ENCODE measurements at places on chromosomes 4 and X.

DNA sequence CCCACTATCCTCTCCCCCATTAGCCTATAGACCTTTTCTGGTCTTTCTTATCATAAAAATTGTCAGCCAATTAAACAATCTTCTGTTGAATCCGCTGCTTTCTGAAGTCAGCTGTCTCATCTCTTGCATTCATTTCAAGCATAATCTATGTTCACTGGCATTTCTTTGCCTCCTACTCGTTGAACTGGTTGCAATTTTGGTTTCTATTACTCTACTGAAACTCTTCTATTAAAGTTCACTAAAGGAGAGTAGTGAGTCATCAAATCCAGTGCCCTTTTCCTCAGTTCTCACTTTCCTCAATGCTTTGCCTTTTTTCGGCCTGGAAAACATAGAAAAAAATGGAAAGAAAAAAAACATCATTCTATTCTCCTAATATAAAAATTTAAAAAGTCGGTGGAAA lies 23.9 kb upstream of the CXCL13 start:
- DNase-seq = no peak

DNA sequence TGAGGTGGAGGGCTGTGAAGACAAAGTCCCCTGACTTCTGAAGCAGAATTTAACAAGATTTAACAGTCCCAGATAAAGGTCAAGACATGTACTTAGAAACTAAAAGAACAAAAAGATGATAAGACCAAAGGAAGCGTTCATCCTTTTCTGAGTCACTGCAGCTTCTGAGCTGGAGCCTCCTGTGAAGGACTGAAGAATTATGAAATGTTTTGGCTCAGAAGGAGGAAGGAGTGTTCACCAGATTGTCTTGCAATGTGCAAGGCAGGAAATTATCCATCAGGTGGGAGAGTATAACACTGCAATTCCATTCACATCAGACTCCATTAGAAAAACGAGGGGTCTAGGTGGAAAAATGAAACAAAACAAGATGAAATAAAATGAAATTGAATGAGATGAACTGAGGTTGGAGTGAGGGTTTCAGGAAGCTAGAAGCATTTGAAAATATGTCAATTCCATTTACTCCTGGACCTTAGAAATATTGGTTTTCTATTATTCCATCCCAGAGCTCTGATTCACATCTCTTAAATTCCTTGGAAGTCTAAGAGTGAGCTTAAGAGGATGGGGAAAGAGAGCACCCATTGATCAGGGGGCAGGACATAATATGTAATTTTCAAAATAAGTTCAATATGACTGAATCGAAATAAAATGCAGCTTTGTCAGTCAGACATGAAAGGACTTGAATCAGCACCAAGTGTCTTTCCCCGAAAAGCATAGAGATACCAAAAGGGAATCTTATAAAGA lies 186.1 kb upstream of the LNX1 start:
- no peak for DNase-seq

- no peak for DNase-seq
Measured at GRCh38 chrX:115535421-115535820, 25.6 kb upstream of the PLS3 start.

DNA sequence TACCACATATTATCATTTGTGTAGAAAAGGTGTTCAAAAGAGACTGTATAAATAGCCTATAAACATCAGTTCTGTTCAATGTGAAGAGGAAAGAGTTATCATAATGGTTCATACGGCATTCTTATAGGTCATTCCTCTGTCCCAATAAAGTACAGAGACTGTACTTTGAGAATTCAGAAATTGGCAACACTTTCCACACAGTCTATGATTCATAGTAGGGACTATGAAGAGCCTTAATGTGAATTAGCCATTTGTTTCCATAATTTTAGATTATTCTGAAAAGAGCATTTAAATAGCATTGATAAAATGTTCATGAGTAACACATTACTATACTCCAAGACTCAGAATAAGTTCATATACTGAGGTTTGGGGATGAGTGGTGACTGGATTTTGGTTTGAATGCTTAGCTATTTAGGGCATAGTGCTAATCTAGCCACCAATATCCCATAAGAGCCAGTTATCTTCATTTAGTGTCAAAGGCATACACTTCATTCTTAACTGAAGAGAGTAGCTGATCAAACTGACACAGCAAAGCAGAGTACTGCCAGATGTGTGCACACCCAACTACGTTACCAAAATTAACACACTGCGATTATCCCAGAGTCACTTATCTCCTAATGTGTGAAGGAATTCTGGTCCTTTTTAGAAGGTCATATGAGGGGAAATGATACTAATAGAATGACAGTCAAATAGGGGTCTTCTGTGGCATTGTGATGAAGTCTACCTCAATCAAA lies 10.2 kb downstream of the ANK2 start:
- DNase-seq = no peak

DNA sequence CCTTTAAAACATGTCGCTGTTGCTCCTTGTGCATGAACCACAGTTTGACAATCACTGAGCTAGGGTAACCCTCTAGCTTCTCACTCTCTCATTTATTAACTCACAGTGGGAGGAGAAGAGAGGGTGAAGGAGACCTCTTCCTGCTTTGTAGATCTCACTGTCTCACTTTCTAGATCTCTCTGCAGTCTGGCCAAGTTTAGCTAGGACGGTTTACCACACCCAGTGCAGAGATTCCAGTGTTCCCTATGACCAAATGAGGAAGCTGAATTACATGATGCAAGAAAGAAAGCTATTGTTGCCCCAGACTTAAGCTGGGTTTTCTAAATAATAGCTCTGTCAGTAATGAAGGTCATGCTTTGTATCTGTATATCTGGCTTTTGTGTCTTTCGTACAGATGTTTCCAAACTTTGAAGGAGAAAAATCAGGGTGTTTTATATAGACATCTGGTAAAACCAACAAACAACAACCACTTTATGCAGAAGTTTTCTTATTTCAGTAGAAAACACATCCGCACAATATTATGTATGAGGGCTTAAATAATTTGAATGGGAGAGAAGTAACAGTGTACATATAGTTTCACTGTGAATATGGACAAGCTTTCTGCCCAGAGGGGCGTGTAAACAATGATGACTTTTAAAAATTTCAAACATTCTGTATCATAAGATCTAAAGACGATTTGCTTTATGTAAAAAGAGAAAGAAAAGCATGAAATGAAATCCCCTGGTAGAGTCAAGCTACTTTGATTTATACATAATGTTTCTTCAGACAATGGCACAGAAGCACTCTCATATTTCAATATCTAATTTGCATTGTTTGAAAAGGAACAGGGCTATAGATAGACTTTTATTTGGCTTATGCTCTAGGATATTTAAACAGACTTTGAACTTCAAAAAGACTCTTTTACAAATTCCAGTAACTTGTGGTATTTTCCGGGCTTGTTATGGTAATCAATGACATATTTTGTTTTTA lies 582.3 kb downstream of the FSTL5 start:
- DNase-seq = no peak

DNA sequence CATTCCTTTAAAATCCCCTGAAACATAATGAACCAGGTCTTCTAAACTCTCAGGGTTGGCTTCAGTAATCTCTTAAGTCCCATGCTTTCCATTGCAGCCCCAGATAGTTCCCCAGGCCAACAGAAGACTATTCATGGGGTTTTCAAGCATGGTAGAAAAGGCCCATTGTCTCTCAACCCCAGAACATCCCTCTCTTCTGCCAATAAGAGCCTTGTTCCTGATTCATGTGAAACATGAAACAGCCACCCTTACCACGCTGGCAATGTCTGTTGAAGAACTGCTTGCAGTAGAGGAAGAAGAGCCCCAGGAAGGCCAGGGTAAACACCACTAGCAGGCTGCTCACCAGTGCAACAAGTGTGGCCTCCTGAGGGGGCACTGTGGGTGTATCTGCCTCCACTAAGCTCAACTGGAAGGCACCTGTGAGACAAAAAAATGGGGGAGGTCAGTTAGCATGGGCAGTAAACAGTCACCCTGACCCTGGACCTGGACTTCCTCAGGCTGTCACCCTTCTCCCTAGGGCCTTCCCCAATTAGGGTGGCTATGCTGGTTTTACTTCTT lies 36.4 kb downstream of the EDA2R start:
- no peak for DNase-seq

GRCh38 chrX:15356444-15356843 lies 21.1 kb upstream of the PIGA start:
- DNase-seq = no peak

- no peak for DNase-seq
Measured at GRCh38 chrX:17670874-17671273, 66.4 kb upstream of the SCML1 start.

GRCh38 chr4:183413234-183414200 lies 30.9 kb upstream of the CDKN2AIP start:
- no peak for DNase-seq

GRCh38 chr4:82885410-82885809 lies 5.5 kb downstream of the SEC31A start:
- no peak for DNase-seq

DNA sequence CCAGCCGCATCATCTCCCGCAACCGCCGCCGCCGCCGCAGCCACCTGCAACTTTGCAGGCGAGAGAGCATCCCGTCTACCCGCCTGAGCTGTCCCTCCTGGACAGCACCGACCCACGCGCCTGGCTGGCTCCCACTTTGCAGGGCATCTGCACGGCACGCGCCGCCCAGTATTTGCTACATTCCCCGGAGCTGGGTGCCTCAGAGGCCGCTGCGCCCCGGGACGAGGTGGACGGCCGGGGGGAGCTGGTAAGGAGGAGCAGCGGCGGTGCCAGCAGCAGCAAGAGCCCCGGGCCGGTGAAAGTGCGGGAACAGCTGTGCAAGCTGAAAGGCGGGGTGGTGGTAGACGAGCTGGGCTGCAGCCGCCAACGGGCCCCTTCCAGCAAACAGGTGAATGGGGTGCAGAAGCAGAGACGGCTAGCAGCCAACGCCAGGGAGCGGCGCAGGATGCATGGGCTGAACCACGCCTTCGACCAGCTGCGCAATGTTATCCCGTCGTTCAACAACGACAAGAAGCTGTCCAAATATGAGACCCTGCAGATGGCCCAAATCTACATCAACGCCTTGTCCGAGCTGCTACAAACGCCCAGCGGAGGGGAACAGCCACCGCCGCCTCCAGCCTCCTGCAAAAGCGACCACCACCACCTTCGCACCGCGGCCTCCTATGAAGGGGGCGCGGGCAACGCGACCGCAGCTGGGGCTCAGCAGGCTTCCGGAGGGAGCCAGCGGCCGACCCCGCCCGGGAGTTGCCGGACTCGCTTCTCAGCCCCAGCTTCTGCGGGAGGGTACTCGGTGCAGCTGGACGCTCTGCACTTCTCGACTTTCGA lies 654 bp downstream of the ATOH1 start:
- DNase-seq = no peak

GRCh38 chrX:31228415-31228832 lies 156.6 kb upstream of the FTHL17 start:
- no peak for DNase-seq

GRCh38 chr4:11647433-11647832 lies 218.7 kb upstream of the HS3ST1 start:
- no peak for DNase-seq

DNA sequence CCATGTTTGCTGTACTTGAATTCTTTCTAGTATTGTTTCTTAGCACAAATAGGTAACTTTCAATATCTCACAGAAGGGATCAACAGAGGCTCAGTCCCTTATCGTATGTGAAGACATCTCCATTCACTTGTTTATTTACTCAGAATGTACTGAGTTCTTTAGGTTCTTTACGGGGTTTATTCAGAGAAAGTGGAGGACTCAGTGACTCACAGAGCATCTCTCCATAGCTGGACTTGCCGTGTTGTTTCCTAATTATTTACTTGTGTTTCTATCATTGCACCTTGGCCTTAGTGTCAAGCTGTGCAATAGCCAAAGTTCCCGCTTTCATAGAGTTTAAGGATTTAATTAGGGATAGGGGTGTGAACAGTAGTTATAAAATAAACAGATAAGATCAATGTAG lies 57.1 kb downstream of the RHOH start:
- no peak for DNase-seq

GRCh38 chrX:39264023-39264422 lies 462.8 kb downstream of the MID1IP1 start:
- no peak for DNase-seq

- no peak for DNase-seq
Measured at GRCh38 chr4:10998846-10999245, 314.3 kb upstream of the CLNK start.

DNA sequence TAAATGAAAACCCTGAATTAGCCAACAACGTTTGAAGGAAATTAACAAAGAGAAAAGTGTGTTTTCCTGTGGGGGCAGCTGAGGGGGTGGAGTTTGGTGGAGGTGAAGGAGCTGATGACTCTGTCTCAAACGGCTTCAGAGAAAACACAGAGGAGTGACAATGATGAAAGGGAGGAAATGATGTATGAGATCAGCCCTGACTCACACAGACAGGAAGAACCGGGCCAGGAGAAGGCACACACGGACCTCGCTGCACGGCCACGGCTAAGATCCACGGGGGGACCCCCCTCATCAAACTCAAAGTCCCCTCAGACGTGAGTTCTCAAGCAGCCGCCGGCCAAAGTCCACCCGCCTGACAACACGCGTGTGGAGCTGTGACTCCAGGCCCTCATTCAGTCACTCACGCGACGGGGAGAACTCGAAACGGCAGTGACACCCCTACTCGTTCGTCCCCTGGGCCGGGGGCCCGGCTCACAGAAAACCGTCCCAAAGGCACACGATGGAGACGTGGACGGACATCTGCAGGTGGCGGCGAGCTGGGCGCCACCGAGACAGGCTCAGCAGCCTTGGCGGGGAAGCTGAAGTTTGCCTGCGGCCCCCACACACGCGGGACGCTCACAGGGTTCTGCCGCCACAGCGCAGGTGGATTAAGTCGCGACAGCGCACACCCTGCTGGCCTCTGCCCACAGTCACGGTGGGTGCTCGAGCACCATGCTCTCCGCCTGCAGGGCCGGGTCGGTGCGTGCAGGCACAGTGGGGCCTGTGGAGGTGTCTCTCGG lies 28.8 kb downstream of the PPP2R3B start:
- DNase-seq = peak; percentile 60

GRCh38 chrX:28847423-28847822 lies 260.2 kb downstream of the IL1RAPL1 start:
- no peak for DNase-seq

GRCh38 chr4:55610381-55610780 lies 18.3 kb upstream of the PDCL2 start:
- DNase-seq = no peak

GRCh38 chr4:15163284-15163645 lies 161.0 kb downstream of the CPEB2 start:
- DNase-seq = no peak

GRCh38 chrX:40877887-40878286 lies 142.5 kb upstream of the MED14 start:
- DNase-seq = peak; percentile 40

DNA sequence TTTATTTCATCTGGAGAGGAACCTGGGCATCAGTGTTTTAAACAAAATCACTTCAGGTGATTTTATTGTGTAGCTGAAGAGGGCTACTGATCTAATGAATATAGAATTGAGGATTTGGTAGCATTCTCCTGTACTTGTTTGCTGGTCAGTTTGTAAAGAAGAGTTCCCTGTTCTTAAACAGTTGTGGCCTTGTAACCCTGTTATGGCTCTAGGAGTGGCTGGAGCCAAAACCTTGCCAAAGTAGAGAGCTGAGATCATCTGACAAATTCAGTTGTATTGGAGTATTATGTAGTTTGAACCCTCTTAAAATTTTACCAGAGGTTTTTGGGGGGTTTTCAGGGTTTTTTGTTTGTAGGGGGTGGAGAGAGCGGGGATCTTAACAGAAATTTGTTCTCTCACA lies 36.5 kb downstream of the USP9X start:
- DNase-seq = no peak

GRCh38 chr4:156948133-156948532 lies 23.5 kb downstream of the PDGFC start:
- DNase-seq = no peak

Measured in CD4-positive, alpha-beta T cell treated with Interleukin-4 for 4 hours (primary cell).